ENCODE measurements at places on chromosomes 7 and 10.

DNA sequence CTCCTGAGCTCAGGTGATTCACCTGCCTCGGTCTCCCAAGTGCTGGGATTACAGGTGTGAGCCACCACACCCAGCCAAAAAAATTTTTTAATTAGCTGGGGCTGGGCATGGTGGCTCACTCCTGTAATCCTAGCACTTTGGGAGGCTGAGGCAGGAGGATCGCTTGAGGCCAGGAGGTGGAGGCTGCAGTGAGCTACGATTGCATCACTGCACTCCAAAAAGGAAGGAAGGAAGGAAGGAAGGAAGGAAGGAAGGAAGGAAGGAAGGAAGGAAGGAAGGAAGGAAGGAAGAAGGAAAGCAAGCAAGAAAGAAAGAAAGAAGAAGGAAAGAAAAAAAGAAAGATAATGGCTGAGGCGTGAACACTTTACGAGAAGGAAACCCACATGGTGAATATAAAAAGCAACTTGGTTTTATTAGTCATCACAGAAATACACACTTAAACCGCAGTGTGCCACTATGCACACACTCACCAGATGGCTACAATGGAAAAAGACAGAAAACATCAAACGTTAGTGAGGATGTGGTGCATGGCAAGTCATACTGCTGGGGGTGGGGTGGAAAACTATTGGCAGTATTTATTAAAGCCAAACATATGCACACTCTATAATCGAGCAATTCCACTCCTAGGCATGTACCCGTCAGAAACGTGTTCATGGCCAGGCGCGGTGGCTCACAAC lies 4.4 kb upstream of the CCL26 start:
- peak; percentile 46 for DNase-seq

GRCh38 chr10:12966067-12966466 lies 35.4 kb downstream of the CCDC3 start:
- no peak for DNase-seq

- DNase-seq, result no peak
These were observed 1.9 kb upstream of the FRAT2 start for GRCh38 chr10:97336446-97336845.

- DNase-seq, result no peak
These were observed 24.5 kb upstream of the WAC start for GRCh38 chr10:28508304-28508925.
